ENCODE measurements at places on chromosomes 13 and 19.

- DNase-seq = no peak
Observed at GRCh38 chr13:74205313-74205690, 71.1 kb upstream of the KLF12 start.

DNA sequence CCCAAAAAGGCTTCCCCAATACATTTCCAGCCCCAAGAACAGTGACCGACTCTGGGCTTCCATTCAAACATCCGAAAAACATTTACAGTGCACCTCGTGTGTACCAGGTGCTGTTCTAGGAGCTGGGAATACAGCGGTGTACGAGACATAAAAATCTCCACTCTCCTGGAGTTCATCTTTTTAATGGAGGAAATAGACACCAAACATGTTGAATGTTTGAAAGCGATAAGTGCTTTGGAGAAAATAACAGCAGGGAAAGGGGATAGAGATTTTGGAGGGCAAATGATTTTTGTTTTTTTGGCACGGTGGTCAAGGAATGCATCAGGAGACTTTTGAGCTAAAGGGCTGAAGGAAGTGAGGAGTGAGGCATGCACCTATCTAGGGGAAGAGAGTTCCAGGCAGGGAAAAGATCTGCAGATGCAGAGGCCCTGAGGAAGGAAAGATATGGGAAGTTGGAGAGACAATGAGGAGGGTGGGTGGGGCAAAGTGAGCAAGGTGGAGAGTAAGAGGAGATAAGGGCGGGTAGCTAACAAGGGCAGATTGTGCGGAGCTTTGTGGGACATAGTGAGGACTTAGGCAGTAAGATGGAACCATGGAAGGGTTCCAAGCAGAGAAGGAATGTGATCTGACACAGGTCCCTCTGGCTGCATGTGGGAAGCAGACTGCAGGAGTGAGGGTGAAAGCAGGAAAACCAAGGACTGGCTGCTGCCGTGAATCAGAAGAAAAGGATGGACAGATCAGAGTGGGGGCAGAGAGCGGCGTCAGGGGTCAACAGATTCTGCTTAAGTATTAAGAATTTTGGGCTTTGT lies 703 bp upstream of the FBL start:
- DNase-seq = no peak

DNA sequence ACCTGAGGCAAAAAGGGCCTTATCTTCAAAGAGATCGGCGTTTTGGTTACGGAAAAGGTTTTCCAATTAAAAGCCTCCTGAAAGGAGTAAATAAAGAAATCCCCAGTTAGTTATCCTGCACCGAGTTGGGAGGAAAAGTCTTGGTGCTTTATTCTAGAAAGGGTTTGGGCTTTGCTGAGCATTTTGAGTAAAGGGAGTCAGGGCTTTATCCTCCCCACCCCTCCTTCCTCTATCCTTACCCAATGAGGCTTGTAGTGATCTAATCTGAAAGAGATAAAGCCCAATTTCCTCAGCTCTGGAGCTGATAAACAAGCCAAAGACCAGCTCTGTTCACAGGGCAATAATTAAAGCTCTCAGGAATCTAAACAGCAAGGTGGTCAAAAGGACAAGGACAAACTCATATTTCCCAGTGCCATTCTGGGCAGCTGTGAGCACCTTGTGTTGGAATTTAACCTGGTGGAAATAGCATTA lies 188.9 kb upstream of the TSC22D1 start:
- no peak for DNase-seq

DNA sequence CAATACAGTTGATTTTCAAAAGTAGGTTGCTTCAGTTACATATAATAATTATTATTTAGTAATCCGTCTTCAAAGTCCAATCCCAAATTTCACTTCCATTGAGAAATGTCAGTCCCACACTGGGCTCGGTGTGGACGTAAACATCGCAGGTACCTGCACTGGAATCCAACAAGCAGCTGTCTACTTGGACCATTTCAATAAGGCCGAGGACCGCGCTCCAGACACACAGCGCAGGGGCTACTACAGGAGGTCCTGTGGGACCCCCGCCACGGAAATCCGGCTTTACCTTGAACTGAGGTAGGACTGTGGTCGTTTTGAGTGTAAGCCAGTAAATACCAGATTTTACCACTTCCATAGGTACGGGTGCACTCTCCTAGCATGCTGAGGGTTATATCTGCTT lies 30.8 kb downstream of the IRS2 start:
- DNase-seq = no peak

GRCh38 chr13:107685876-107686275 lies 529.5 kb downstream of the LIG4 start:
- DNase-seq = no peak

DNA sequence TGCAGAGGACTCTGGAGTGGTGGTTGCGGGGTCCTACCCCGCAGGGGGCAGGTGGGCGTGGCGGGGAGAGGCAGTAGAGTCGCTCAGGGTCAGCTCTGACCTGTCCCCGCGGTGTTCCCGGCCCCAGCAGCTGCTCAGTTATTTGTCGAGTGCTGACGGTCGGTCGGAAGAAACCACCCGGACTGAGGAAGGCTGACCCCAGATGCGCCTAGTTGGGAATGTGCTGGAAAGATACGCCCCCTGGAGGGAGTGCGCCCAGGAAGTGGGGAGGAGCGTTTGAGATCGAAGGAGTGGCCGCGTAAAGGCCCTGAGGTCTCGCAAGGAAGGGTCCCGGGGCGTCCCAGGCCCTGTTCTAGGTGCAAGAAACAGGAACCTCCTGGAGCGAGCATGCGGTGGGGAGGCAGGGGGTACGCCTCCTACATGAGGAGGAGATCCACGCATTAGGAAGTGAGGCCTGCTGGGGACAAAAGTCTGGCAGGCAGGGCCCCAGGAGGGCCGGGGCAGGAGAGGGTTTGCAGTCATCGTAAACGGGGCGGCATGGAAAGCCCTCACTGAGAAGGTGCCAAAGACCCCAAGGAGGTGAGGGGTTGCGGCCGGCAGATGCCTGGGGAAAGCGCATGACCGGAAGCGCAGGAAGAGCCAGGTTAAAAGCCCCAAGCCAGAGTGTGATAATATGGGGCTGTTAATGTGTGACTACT lies 9.2 kb downstream of the CCDC8 start:
- DNase-seq = no peak

- DNase-seq = no peak
Observed at GRCh38 chr13:63307228-63307627, 1891.6 kb upstream of the PCDH20 start.

DNA sequence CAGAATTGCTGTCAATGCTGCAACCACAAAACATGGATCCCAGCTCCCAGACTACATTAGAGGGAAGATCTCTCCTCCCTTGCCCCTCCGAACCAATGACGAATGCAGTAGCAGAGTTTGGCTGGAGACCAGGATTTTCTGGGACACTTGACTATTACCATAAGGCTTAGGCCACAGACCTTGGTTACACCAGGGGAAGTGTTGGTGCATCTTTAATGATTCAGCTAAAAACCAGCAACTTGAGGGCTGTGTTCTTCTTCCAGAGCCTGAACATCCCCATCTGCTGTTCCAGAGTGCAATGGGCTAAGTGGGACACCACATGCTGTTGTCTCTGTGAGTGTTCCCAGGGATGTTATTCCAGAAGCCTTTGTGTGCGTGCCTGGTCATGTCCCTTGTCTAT lies 528.2 kb downstream of the LMO7 start:
- no peak for DNase-seq

- DNase-seq = no peak
Observed at GRCh38 chr13:37669845-37670244, 71.3 kb upstream of the POSTN start.

DNA sequence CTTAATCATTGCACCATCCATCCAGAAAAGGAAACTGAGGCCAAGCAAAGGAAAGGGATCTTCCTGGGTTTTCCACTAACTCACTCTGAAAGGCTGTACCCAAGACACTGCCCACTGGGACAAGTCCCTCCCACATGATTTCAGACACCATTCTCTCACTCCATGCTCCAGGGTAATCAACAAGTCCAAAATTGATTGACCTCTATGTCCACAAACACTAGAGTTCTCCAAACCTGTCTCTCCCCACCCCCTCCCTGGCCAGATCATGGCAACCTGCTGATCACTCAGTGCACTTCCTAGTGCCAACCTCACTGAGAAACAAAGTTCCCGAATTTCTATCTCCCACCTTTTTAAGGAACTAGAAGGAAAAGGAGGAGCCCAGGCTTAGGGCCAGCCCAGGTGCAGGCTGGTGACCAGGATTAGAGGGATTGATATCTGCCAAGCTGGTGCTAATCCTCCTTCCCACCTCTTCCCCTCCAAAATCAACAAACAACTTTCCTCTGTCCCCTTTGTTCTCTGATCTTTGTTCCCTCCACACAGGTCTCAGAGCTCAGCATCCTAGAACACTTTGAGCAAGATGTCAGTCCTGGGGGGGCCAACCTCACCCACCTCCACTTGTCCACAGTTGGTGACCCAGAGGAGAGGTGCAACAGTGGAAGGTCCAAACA lies 2.4 kb upstream of the CYP2A13 start:
- no peak for DNase-seq

DNA sequence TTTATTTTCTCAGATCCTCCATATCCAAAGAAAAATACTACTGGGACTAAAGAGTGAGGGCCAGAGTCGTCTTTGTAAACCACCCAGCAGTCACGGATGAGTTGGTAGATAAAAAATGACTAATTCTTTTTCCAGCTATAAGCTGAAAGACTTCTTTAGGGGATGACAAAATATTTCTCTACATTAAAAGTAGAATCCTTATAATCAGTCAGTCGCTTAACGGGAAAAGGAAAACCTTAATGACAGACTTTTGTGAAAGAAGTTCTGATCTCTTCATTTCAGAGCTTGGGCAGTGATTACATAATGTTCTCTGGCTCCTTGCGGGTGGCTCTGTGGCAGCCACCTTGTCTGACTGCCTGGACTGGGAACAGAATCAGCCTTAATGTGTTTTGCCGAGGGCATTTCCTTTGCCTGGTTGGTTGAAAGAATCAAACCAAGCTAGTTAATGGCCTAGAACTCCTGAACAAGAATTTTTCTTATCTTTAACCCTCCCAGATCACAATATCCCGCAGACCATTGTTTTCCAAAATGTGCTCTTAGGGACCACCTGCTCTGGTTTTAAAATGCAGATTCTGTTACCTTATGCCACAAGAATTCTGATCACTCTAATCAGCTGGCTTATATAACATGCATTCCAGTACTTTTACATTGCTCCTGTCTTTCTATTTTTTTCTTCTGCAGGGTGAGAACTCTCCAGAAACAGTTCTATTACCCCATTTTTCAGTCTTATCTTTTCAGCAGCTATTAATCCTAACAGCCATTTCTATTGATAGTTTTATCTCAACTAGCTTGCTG lies 2.5 kb downstream of the ITM2B start:
- DNase-seq = no peak

- DNase-seq = peak; percentile 61
Observed at GRCh38 chr19:2478278-2478755, 2.4 kb downstream of the GADD45B start.

GRCh38 chr19:13968999-13969398 lies 16.7 kb downstream of the DCAF15 start:
- DNase-seq = no peak

DNA sequence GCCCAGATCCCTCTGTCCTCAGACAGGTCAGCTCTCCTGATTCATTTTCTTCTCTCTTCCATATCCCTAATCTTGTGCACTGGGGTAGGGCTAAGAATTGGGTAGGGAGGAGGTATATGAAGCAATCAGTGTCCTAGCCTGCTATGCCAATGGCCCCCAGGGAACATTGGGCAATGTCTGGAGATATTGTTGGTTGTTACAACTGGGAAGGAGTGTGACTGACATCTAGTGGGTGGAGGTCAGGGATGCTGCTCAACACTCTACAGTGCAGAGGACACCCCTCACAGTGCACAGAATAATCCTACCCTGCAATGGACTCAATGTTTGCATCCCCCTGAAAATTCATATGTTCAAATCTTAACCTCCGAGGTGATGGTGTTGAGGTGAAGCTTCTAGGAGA lies 57.5 kb downstream of the CPAMD8 start:
- DNase-seq = no peak

- DNase-seq = no peak
Observed at GRCh38 chr13:21344662-21345176, 114.4 kb downstream of the ZDHHC20 start.

GRCh38 chr19:55619286-55619685 lies 5.1 kb downstream of the ZNF784 start:
- DNase-seq = no peak

- no peak for DNase-seq
Observed at GRCh38 chr13:110559986-110560385, 1.5 kb downstream of the RAB20 start.

GRCh38 chr19:58227964-58228584 lies 640 bp upstream of the ZNF544 start:
- no peak for DNase-seq

DNA sequence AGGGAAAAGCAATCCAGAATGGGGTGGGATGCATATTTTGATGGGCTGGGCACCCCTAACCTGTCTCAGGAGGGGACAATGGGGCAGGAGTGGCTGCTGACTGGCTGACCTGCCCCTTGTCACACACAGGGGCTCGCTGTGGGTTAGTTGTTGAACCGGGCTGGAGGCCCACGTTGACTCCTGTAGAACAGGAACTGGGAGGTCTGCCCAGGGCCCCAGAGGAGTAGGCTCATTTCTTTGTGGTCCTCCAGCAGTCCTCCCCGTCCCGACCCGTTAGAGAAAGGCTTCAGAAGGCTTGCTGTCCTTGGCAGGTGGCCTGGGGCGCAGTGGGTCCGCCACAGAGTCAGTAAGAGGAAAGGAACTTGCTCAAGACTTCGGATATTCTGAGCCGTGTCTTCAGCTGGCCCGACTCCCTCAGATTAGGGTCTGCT lies 70.1 kb downstream of the COL4A1 start:
- DNase-seq = no peak

DNA sequence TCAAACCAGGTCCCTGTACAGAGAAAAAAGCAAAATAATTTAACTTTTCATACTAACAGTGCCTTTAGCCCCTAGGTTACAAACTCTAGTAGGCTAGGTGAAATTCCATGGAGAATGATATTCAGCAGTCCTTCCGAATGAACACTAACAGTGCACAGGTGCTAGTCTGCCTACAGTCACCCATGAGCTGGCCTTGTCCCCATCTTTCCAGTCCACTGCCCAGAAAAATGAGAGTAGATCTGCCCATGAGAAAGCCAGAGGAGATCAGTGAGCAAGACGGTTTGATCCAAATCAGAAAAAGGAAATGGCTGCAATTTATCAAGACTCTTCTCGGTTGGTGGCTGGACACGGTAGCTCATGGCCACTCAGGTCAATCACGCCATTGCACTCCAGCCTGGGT lies 524.9 kb downstream of the FGF9 start:
- no peak for DNase-seq

DNA sequence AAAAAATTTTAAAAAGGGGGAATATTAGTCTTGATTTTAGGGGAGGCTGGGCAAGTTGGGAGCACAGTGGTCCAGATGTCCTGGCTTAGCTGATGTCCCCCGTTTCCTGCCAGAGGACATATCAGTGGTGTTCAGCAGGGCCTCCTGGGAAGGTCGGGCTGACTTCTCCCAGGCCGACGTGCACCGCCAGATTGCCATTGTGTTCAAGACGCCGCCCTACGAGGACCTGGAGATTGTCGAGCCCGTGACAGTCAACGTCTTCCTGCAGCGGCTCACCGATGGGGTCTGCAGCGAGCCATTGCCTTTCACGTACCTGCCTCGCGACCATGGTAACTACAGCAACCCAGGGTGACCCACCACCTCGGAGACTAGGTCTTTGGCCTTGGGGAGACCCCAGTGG lies 6.4 kb upstream of the CLASRP start:
- no peak for DNase-seq
